ENCODE measurements at places on chromosomes 1 and 21.

GRCh38 chr1:11550664-11551283 is 71.8 kb downstream of the DISP3 start:
- peak; percentile 87 for DNase-seq

DNA sequence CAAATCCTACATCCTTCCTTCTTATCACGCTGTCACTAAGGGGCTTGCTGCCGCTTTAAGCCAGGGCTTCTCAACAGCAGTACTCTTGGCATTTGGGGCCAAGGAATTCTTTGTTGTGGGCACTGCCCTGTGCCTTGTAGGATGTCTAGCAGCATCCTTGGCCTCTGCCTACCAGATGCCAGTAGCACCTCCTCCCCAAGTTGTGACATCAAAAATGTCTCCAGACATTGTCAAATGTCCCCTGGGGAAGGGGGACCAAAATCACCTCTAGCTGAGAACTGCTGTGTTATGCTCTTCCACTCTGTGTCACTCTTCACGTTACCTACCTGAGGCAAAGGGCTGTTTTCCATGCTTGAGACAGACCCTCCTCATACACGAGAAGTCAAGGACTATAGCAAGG is 400.3 kb upstream of the POU3F1 start:
- no peak for DNase-seq

- DNase-seq = no peak
These were observed 144.5 kb upstream of the DNAH14 start for GRCh38 chr1:224785040-224785328.

- DNase-seq = no peak
These were observed 41.6 kb upstream of the QSOX1 start for GRCh38 chr1:180112984-180113647.

- no peak for DNase-seq
These were observed 410.6 kb downstream of the NTNG1 start for GRCh38 chr1:107551456-107551855.
